CD4-positive, alpha-beta T cell treated with Interleukin-17A for 4 hours (primary cell): ENCODE measurements at places on chromosomes 6 and 20.

DNA sequence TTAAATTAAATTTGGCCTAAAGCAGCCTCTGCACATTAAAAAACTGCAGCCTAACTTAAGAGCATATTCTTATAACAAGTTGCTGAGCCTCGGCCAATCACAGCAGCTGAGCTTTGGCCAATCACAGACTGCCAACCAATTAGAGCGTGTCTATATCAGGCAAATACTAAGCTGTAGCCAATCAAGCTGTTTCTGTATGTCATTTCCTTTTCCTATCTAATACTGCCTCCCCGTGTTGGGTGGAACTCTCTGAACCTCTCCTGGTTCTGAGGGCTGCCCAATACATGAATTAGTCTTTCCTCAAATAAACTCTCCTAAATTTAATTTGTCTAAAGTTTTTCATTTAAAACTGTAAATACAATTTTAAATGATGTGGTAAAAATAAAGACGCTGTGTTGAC lies 3.9 kb upstream of the TMEM244 start:
- no peak for DNase-seq

DNA sequence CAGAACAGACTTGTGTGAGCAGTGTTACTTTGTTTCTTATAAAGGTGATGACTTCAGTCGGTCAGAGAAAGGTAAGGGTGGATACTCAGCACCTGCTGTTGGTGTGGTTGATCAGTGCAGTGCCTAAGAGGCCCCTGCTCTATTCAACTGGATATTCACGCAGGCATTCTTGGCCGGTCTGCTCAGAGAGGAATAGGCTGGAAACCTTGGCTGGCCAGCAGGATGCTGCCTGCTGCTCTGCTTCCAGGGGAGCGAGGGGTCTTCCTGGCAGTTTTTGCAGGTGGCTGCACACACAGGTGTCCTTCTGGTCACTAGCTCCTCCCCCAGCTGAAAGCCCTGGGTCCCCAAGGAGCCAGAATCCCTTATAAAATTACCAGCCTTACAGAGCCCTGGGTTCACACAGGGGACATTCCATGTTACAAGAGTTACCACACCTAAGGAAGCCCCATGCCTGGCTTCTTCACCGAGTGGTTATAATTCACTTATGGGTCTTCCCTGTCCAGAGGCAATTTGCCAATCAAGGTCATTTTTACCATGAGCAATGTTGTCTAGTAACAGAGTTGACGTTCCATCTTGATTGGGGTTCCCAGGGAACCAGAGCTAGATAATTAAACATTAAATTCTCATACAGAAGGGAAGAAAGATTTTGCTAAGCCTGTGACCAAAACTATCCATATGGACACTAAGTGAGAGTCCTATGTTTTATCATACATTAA lies 16.4 kb downstream of the SYNJ2 start:
- no peak for DNase-seq

- DNase-seq = peak; percentile 24
Observed at GRCh38 chr6:121436960-121437850, 1.8 kb downstream of the GJA1 start.

GRCh38 chr6:137866200-137866913 lies 702 bp upstream of the TNFAIP3 start:
- DNase-seq = no peak

GRCh38 chr20:33589059-33589458 lies 73.1 kb upstream of the C20orf144 start:
- DNase-seq = no peak

DNA sequence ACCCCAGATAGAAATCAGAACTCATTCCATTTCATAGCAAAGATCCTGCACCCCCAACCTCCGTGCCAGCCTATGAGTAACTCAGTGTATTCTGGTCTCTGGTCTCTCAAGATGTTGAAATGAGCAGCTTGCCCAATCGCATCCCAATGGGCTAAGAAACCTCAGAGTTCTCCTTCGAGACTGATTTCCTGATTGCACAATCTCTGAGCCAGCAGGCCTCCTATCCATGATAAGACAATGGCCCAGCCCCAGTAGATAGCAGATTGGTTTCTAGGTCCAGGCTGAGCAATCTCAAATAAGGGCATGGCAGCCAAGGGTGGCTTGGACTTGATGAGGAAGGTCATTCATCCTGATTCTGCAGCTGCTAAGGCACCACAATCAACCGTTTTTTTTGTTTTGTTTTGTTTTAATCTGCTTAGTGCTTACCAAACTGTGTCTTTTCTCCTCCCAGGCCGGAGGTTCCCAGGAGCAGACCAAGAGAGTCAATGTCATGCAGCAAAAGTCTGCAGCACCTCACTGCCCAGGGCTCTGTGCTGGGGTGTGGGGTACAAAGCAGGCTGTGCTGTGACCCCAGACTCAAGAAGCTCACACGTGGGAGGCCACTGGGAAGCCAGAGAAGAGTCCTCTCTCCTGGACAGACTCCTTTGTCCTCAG lies 125.1 kb upstream of the NXT1 start:
- no peak for DNase-seq

GRCh38 chr6:140002396-140003022 lies 628.1 kb upstream of the CITED2 start:
- no peak for DNase-seq

GRCh38 chr6:24831771-24832716 lies 33.3 kb upstream of the ARMH2 start:
- no peak for DNase-seq

- no peak for DNase-seq
Observed at GRCh38 chr6:157536223-157536545, 155.2 kb downstream of the ZDHHC14 start.

GRCh38 chr6:101018157-101018556 lies 137.0 kb upstream of the ASCC3 start:
- no peak for DNase-seq

DNA sequence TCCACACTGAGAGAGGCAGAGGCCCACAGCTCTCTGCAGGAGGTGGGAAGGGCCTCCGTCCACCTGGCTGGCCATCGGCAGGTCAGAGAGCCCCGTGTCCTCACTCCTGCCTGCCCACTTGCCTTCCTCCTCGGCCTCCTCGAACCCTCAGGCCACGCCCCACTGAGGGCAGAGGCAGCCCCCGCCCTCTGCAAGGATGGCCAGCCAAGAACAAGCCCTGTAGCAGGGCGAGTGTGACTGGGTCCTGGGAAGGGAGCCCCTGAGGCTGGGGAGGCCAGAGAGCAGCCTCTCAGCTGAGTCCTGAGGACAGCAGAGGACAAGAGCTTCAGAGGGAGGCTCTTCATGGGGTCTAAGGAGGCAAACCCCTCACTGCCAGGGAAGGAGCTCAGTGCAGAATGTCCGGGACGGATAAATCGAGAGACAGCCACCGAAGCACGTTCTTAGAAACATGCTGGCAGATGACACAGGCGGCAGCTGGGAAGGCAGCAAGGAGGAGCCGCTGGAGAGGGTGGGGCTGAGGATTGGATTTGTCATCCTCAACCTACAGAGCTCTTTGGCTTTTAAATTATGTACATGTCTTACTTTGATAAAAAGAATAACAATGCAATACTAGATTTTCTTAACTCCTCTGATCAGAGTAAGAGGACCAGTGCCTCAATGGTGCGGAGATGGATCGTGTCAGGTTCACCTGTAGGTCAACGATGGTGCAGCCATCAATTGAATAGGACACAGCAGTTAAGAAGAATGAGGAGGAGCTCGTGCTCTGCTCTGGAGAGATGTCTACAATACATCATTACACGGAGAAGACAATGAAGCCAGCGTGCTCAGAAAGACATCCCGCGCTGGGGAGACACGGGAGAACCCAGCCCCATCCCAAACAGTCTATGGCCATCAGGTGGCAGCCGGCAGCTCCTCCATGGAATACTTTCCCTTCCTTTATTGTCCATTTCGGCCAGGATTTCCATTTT lies 53.0 kb downstream of the GNAS-AS1 start:
- no peak for DNase-seq

- DNase-seq = no peak
Observed at GRCh38 chr6:10384610-10385523, 30.0 kb downstream of the TFAP2A start.

- no peak for DNase-seq
Observed at GRCh38 chr6:155261111-155261900, 2.5 kb upstream of the CLDN20 start.

DNA sequence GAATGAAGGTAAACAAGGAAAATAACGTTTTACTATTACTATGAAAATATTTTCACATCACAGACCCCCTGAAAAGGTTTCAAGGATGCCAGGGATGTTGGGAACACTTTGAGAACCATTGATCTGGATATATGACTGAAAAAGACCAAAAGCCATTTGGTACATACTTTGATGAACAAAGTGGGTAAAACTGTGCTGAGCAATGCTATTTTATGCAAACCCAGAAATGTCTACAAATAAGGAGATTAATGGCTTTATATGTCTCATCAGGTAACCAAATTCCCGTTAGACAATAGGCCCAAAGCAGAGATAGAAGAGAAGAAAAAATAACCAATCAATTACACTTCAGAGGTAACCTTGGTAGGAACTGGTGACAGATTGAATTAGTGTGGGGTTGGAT lies 101.4 kb upstream of the CNKSR3 start:
- DNase-seq = no peak

DNA sequence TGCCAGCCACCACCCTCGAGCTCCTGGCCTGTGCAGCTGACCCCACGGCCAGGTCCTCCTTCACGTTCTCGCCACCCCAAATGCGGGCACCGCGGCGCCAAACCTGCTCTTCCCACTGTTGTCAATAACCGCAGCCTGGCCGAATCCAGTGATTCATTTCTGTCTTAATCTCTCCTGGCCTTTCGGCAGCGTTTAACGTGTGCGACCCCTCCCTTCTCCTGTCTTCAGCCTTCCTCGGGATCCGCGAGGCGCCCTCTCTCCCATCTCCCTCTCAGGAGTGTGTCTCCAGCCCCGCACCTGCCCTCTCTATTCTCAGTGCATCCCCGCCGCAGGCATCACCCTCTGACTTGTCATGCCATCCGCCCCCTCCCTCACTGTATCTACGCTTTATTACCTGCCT lies 91.4 kb downstream of the THBS2 start:
- no peak for DNase-seq

- no peak for DNase-seq
Observed at GRCh38 chr6:120938164-120938875, 396.0 kb downstream of the TBC1D32 start.

- no peak for DNase-seq
Observed at GRCh38 chr6:7649037-7649810, 59.2 kb downstream of the SNRNP48 start.

DNA sequence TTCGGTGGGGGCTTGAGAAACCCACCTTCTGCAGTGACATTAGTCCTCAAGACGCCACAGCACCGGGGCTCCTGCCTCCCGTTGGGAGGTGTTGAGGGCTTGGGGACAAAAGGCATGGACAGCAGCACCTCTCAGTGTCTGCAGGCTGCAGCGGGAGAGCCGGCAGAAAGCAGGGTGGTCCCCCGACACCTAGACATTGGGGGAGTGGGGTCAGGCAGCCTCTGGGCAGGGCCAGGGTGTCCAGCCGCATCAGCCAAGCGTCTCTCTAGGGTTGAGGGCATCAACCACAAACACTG lies 264.7 kb downstream of the TAF4 start:
- DNase-seq = no peak

DNA sequence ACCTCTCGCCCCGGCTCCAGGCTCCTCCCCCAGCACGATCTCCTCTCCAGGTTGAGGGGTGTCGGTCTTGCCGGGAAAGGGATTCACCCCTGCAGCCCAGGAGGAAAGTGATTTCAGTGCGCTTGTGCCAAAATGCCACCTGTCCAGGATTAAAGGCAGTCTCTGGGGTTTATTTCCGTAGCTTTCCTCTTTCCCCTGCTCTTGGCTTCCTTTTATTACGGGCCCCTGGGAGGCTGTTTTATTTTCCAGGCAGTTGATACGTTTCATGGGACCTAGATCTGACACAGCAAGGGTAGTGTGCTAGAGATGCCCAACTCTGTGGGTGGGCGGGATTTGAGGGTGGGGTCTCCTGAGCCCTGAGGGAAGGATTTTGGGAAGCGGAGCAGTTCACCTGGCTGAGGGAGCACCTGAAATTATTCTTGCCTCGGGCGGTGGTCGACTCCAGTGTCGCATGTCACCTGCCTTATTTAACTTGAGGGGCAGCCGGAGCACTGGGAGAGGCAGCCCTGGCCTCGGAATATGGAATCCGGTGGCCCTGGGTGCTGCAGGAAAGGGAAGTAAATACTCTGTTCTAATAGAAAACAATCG lies 9.5 kb upstream of the NKX2-2 start:
- DNase-seq = no peak

- DNase-seq = no peak
Observed at GRCh38 chr6:153104220-153104619, 26.9 kb downstream of the RGS17 start.

DNA sequence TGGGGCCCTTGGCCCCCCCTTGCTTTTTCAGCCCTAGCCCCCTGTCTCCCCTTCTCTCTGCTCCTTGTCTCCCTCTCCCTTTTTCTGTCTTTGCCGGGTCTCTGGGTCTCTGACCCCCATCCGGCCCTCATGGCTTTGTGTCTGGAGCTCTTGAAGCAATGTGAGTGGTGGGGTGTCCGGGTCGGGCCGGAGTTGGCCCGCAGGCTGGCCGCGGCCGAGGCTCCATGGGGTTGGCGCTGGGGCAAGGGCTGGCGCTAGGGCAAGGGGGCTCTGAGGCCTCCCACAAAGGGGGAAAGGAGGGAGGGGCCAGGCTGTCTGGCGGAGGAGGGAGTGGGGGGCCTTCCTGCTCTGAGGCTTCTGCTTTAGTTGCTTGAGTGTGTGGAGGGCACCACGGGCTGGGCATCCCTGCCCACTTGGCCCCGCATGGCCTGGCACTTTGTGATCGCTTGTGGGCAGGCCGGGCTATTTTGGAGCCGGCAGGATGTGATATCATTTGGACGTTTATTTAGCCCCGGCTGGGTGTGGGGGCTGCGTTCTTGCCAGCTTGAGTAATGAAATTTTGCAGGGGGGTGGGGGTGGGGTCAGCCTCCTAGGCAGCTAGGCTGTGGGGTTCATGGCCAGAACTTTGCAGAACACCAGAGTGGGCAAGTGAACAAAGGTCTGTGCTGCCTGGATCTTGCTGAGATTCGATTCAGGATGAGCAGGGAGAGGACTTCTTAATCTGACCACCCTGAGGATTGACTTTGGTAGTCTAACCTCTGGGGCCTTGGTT lies 78.7 kb upstream of the MYL9 start:
- DNase-seq = peak; percentile 34

- no peak for DNase-seq
Observed at GRCh38 chr6:4858194-4859015, 82.2 kb downstream of the CDYL start.

GRCh38 chr6:56357616-56358373 lies 110.4 kb upstream of the COL21A1 start:
- no peak for DNase-seq

DNA sequence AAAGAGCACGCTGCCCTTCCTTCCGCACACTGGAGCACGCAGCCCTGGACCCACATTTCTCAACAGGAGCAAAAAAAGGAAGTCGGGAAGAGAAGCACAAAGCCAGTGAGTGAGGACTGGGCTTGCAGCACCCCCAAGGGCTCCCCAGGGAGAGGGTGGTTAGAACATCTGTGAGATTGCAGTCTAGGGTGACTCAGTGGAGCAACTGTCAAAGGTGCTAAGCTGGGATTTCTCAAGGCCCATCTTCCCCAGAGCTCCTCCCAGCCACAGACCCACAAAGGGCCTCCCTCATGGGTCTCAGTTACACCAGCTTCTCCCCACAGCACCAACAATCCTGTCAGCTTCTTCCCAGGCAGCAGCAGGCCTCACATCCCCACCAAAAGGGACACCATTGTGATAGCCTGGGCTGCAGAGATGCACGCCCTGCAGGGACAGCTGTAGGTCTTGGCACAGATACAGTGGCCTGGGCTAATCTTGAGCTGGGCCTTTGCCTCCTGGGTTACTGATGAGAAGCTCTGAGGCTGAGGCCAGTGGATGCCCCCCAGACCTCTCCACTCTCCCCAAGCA lies 39.6 kb upstream of the CD93 start:
- no peak for DNase-seq
